ENCODE measurements at places on chromosomes 6 and 20.

DNA sequence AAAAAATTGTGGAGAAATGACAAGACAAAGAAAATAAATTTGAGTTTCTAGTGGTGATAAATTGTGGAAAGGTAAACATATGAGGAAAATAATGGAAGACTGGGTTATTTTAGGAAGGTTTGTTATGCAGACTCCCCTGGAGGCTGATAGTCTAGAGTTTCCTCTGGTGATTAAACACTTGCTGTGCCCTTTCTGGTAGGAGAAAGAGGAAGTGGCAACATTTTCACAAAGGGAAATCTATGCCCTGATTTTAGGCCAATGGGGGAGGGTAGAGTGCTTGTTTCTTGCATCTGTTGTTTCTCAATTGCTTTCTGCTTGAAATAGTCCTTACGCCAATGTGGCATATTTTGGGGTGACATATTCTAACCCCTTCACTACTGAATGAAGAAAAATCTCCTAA lies 129.1 kb upstream of the DOK5 start:
- no peak for DNase-seq

GRCh38 chr6:18447552-18447951 lies 60.4 kb downstream of the RNF144B start:
- no peak for DNase-seq

DNA sequence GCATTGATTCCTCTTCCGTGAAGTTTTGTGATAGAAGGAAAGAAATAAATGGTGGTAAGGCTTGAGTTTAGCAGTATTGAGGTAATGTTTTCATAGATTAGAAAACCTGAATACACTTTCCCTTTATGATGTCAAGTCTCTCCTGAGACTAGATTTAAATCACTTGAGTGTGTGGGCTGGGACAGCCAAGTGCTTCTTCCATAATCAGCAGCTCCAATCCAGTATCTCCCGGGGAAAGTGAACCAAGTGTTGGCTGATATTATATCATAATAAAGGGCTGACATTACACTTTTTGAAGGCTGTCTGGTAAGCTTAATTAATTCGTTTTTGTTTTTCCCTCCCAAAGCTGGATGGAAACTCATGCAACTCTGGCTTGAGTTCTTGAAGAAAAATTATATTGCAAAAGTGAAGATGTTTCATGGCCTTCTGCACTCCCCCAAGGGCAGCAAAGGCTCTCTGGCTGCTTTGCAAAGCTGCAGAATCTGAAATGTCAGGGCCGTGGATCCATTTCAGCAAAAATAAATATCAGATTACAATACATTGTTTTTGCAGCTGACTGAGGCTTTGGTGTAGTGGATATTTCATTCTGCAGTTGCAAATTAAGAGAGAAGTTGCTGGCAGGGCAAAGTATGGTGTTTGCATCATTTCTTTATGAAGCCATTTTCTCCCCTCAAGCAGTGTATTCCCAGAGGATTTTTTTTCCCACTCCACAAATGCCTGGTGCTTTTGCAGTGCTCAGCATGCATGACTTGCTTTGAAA lies 101.2 kb downstream of the MKKS start:
- no peak for DNase-seq

GRCh38 chr20:9723501-9724202 lies 115.2 kb downstream of the PAK5 start:
- no peak for DNase-seq

DNA sequence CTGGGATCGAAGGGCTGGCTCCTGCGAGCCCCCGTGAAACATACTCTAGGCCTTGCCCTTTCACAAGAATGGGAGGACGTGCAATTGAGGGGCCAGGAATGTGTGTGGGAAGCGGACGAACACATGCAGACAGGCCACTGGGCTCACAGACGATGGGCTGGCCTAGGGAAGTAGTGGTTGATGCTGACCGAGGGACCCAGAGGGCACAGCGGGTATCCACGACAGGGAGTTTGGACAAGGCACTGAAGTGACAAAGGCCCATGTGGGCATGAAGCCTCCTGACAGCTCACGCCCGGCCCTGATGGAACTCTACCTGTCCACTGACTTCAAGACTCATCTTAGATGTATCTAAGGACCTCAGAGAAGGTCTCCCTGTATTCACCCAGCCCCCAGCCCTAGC lies 52.2 kb downstream of the MYH7B start:
- DNase-seq = no peak

Data from CD4-positive, CD25-positive, alpha-beta regulatory T cell (primary cell).